ENCODE measurements at places on chromosomes 3 and 15.

DNA sequence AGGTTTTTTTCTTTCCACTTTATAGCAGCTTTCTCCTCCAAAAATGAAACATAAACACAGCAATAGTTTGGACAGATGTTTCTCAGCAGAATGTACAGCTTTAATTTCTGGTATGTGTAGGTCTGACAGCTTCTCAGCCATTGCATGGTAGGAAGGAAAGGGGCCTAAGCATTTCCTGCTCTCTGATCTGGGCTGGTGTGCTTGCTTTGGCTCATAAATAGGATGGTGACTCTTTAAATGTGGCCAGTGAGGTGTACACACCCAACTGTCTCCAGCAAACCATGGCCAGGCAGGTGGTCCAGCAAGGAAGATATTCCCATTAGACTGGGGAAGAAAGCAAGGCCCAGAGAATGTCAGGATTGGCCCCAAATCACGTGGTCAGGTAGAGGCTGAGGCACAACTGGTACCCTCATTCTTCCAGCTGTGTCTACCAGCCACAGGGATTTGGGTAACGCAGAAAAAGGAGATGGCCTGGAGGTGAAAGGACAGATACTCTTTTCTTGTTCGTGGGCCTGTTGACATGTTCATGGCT is 52.1 kb downstream of the ITGA11 start:
- no peak for DNase-seq

- no peak for DNase-seq
These were observed 9.9 kb downstream of the THSD4 start for GRCh38 chr15:71124937-71125790.

GRCh38 chr3:103006526-103007183 is 571.8 kb downstream of the ZPLD1 start:
- DNase-seq = no peak

GRCh38 chr15:83283138-83283812 is 1.2 kb downstream of the BNC1 start:
- no peak for DNase-seq

DNA sequence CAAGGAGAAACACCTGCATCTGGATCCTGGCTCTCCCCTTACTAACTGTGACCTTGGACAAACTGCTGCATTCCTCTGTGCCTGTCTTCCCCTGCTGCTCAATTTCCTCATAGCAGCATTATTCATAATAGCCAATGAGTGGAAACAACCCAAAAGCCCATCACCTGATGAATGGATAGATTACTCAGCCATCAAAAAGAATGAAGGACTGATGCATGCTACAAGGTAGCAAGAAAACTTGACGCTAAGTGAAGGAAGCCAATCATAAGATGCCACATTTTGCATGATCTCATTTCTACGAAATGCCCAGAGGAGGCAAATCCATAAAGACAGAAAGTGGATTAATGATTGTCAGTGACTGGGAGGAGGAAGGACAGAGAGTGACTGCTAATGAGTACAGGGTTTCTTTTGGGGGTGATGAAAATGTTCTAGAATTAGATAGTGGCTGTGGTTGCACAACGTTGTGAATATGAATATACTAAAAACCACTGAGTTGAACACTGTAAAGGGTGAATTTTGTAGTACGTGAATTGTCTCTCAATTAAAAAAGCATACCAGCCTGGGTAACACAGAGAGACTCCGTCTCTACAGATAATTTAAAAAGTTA is 11.2 kb downstream of the IGDCC4 start:
- DNase-seq = no peak

GRCh38 chr3:180131169-180131568 is 94.4 kb upstream of the PEX5L start:
- DNase-seq = no peak

GRCh38 chr3:32392536-32393302 is 1.1 kb downstream of the CMTM7 start:
- peak; percentile 30 for DNase-seq

DNA sequence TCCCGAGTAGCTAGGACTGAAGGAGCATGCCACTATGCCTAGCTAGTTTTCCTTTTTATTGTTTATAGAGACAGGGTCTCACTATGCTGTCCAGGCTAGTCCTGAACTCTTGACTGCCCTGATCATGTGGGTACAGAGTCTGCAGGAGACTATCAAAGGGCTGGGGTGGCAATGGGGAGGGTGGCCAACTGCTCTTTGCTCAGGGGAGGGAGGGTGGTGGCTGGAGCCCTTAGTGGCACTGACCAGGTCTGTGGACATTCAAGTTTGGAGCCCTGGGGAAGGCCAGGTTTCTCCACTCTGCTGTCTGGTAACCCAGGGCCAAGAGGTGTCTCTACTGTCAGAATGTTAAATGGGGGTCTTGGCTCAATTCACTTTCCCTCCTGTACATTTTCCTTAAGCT is 122.0 kb downstream of the SEC22A start:
- DNase-seq = no peak

DNA sequence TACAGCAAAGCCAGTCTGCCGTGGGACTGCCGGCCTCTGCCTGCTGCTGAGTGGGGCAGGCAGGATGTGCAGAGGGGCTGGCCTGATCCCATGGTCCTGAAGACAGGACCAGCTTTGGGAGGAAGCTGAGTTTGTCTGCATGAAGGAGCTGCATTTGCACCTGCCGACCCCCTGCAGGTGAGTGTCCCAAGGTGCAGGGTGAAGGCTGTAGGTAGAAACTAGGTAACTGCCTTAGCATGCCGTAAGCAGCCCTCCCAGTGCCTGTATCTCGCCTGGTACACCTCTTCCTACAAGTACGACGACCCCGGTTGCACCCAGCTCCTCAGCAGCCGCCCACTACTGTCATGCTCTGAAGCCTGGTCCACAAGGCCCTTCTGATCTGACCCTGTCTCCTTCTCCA is 34.9 kb downstream of the AMOTL2 start:
- DNase-seq = no peak

- DNase-seq = no peak
These were observed 479.1 kb downstream of the ZBBX start for GRCh38 chr3:166900866-166901577.

GRCh38 chr3:100158918-100159330 is 44.6 kb upstream of the FILIP1L start:
- DNase-seq = no peak

DNA sequence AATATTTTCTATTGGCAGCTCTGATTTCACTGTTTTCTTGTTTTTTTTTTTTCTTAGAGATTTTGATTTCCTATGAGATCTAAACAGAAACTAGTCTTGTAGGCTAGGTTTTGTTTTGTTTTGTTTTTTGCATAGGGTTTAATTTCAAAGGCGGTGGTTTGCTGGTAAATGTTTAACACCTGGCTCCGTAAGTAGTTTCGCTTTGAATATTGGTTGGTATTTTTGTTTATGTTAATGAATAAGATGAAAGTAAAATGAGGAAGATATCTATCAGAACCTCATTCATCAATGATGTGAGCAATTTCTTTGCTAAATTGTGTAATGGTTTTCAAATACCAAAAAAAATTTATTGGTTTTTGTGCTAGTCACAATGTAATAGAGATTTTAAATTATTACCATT is 39.7 kb upstream of the TM4SF1 start:
- no peak for DNase-seq

- DNase-seq = no peak
These were observed 69.8 kb upstream of the PPP2R3A start for GRCh38 chr3:135895734-135896121.

GRCh38 chr3:54793171-54793570 is 134.7 kb downstream of the LRTM1 start:
- no peak for DNase-seq

GRCh38 chr15:67928666-67929065 is 88.8 kb upstream of the RNU6-1 start:
- DNase-seq = no peak

DNA sequence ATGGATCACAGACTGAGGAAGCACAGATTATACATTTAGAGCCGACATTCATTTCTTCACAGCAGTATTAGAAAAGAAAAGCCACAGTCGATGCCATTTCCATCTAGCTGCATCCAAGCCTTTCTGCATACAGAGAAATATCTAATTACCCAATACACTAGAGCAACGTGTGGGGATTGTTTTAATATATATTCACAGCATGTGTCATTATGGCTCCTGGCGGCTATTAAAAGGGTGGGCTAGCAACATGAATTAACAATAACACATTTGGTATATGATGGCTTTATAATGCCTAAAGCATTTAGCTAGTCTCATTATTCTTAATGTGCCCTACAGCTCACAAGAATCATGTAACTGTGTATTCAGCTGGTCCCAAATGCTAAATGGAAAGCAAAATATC is 1030.5 kb downstream of the FHIT start:
- no peak for DNase-seq

DNA sequence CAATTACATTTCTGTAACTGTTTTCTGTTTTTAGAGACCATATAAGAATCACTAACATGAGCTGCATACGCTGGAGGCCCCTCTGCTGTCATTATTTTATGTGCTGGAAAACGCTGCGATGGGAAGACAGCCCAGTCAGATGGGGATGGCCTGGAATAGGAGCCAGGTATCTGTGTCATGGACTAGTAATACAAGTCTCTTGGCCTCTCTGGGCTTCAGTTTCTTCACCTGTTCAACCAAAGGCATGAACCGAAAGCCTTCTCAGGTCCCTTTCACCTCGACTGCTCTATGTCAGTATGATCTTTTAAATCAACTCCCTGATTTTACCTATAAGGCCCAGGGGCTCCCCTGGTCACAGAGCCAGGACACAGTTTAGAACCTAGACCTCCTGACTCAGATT is 14.6 kb upstream of the RFTN1 start:
- DNase-seq = no peak

DNA sequence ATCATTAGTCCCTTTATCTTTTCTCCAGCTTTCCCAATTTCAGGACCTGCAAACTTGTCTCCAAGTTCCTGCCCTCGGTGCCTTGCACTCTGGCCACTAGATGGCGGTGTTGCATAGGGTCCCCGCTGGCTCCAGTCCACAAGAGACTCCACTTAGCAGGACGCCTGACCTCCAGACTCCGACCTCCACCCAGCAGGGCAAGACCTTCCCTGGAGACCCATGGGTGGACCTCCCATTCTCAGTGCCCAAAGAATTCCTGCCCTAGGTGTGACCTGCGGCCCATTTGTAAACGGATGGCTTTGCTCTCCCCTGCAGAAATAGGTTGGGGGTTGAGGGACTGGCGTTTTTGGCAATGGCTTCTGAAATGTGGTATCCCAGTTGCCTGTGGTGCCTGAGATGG is 82.6 kb downstream of the LSM3 start:
- DNase-seq = peak; percentile 74

GRCh38 chr3:57281715-57282114 is 10.8 kb downstream of the ASB14 start:
- no peak for DNase-seq

DNA sequence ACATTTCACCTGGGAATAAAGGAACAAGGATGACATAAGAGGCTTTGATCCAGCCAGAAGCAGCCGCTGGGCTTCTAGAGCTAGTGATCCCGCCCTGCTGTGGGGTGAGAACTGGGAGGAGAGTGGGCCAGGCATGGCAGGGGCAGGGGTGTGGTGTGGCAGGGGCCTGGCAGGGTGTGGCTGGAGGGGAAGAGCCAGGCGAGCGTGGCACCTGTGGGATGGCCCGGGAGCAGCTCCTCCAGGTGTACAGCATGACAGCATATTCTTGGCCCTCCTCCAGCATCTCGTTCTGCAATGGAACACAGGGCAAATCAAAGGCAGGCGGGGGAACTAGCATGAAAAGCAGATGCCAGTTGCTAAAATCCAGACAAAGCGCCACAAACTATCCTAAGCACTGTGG is 35.5 kb downstream of the CYFIP1 start:
- no peak for DNase-seq

DNA sequence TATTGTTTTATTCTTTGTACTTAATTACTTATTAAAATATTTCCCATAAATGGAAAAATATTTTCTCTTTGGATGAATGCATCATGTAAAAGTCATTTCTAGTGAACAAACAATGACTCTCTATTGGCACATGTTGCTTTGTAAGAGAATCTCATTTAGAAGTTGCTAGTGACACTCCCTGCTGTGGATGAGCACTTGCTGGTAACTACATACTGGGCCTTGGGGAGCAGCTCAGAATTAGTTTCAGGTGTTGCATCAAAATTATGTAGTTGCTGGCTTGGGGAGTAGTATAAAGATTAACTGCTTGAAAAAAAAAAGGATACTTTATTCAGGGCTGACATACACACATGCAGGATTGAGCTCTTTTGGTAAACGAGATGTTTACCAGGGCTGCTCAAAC is 80.3 kb upstream of the KCNAB1 start:
- DNase-seq = no peak

DNA sequence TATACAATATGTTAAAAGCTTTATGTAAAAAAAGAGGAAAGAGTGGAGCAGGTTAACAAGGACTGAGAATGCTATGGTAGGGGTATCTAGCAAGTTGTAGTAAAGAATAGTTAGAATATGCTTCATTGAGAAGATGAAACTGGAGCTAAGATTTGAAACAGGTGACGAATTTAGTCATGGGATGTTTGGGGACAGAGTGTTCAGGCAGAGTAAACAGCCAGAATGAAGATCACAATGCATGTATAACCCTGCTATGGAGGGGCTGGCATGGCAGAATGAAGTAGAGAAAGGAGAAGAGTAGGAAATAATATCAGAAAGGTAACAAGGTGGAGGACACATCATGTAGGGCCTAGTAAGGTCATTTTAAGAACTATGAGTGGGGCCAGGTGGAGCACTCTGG is 72.0 kb downstream of the BTD start:
- DNase-seq = no peak

DNA sequence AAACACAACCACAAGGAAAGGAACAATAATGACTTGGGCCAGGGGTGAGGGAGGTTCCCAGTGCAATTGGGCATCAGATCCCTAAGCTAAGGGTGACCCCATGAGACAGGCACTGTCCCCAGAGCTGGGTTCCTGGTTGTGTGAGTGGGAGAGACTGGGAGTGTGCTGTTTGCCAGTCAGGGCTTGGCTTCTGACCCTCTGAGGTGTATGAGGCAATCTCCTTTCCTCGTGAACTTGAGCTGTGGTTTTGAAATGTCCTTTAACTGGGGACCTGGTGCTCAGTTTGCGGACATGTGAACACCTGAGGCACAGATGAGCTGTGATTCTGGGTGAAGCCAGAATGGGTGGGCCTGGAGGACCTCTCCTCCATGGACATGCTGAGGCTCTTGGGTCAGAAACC is 58.5 kb upstream of the PLXNA1 start:
- no peak for DNase-seq

- DNase-seq = no peak
These were observed 47.0 kb upstream of the LRRFIP2 start for GRCh38 chr3:37221407-37221806.

- DNase-seq = no peak
These were observed 676 bp downstream of the CNOT10 start for GRCh38 chr3:32685543-32686185.

DNA sequence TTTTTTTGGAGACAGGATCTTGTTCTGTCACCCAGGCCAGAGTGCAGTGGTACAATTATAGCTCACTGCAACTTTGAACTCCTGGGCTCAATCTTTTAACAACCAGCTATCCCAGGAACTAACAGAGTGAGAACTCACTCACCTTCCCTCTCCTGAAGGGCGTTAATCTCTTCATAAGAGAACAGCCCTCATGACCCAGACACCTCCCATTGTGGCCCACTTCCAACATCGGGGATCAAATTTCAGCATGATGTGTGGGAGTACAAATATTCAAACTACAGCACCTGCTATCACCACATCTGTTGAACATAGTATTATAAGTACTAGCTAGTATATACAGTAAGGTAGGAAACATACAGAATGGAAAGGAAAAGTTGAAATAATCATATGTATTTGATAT is 132.5 kb downstream of the DOCK3 start:
- no peak for DNase-seq

GRCh38 chr15:90059208-90059985 is 42.9 kb downstream of the IDH2 start:
- DNase-seq = peak; percentile 79
